ENCODE measurements at places on chromosomes 2 and 18.

GRCh38 chr2:75224636-75225094 is 25.3 kb upstream of the TACR1 start:
- DNase-seq: no peak

DNA sequence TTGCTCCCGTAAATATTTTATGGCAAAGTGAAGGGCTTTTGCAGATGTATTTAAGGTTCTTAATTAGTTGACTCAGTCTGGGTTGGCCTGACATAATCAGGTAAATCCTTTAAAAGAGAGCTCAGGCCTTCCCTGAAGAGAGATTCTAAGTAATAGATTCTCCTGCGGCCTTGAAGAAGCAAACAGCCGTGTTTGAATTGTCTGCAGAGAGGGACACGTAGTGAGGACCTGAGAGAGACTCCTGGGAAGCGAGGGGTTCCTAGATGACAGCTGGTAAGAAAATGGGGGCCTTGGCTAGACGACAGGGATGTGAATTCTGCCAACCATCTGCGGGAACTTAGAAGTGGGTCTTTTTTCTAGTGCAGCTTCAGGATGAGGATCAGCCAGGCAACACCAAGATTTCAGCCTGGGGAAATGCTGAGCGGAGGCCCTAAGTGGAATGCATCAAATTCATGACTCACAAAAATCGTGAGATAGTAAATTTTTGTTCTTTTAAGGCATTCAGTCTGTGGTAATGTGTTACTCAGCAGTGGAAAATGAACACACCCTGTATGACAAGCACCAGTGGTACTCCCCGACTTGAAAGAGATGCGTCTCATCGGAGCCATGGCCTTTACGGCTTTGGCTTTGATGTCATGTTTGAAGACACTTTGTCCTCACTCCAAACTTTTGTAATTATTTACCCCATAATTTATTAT is 62.1 kb upstream of the SMIM21 start:
- no peak for DNase-seq

DNA sequence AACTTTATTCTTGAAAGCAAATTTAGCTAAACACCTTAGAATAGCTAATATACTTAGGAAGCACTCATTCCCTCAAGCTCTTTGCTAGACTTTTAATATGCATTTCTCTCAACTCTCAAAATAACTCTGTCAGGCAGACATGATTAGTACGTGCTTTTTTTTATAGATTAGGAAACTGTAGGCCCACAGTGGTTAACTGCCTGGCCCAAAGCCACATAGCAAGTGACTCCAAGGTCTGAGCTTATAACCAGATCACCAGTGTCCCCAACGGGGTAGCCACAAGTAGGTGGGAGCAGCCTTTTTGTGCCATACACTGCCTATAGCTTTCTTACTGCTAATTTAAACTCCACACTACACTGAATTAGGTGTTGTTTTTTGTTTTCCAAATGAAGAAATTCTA is 576.8 kb downstream of the METTL4 start:
- DNase-seq: no peak

GRCh38 chr2:27627963-27628766 is 647 bp downstream of the CCDC121 start:
- peak; percentile 11 for DNase-seq

GRCh38 chr2:8693157-8693821 is 11.4 kb downstream of the ID2 start:
- peak; percentile 81 for DNase-seq

- no peak for DNase-seq
Observed at GRCh38 chr2:191268596-191268995, 23.4 kb downstream of the MYO1B start.

GRCh38 chr2:170770606-170771420 is 635 bp downstream of the ERICH2 start:
- DNase-seq: peak; percentile 96

DNA sequence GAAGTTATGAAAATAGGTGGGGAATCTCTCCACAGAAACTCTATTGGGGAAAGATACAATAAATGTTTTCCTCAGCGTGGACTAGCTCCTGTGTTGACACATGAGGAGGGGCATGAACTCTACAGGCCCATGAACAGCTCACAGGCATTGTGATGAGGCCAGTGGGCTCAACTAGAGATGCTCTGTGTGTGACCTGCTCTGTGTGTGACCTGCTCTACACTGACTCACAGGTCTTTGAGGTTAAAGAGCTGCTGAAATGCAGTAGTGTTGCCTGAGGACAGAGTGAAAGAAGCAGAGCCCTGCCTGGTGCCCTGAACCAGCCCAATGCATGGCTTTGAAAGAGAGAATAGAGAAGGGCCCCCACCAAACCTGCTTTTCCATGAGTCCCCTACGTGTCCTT is 117.6 kb downstream of the MCFD2 start:
- no peak for DNase-seq

DNA sequence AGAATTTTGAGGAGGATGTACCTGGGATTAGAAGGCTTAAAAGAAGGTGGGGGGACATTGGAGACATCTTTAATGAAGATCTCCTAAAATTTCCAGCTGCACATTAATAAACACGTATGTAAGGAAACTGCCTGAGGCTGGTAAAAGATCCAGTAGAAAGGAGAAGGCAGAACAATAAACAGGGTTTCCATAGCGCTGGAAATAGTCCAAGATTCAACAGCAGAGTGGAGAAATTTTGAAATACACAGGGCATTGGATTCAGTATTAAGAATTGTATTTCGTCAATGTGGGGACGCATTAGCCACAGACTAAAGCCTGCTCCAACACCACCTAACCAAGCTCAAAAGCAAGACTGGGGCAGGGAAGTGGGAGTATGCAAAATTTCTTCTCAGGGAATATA is 606.9 kb upstream of the NRXN1 start:
- DNase-seq: no peak

GRCh38 chr2:62459106-62459505 is 46.9 kb downstream of the TMEM17 start:
- DNase-seq: no peak

- DNase-seq: peak; percentile 60
Observed at GRCh38 chr2:9631878-9632700, 1.3 kb upstream of the YWHAQ start.

- DNase-seq: no peak
Observed at GRCh38 chr18:37965572-37965970, 400.0 kb upstream of the CELF4 start.

DNA sequence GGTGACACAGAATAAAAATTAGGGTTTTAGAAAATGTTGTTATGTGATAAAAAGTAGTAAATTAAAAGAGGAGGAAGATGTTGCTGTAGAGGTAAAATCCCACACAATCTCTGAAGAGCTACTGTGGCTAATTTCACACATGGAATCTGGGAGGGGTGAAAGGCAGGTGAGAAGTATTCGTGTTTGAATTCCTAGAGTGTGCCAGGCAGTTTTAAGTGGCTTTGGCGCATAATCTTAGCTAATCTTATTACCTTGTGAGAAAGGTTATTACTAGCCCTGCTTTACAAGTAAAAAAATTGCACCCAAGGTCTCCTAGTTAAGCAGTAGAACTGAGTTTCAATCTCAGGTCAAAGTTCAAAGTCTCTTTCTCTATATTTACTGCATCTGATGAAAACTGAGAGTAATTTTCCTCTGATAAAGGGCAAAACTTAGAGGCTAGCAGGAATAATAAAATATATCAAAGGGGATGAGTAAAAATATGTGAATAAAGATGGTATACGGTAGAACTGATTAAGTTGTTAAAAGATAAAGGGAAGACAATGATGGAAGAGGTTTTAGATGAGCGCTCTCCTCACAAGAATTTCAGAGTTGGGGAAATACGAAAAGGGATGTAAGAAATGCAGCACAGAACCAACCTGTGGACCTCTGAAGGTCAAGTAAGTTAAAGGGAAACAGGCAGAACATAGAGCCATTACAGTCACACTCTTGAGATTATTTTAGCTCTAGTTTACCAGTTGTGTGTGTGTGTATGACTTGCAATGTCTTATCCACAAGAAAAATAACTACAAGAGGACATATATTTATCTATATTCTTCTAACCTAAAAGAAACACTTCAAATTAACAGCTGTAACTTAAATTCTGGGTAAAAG is 34.8 kb downstream of the GAREM1 start:
- DNase-seq: no peak

GRCh38 chr2:23239374-23239773 is 145.6 kb upstream of the KLHL29 start:
- no peak for DNase-seq

- no peak for DNase-seq
Observed at GRCh38 chr2:178666458-178666857, 140.8 kb downstream of the TTN start.

DNA sequence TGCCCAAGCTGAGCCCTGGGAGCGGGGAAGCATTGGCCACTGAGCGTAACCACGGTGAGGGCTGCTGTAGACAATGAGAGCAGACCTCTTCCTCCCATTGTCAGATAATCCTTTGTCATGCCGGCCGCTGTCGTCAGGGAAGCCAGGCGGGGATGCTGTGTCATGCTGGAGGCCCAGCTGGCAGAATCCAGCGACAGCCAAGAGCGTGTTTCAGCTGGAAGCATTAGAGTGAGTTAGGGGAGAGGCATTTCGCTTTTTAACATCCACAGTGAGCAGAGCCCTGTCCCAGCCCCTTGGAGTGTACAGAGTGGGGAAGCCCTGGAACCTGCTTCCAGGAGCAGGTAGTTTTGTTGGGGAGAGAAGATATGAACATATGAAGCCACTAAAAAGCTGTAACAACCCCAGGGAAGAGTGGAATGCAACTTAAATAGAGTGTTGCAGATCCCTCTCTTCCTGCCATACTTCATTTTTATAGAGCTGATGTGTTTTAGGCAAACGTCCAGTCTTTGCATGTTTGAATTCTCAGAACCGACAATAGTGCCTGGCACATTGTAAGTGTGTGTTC is 7.0 kb downstream of the CTIF start:
- peak; percentile 62 for DNase-seq

- no peak for DNase-seq
Observed at GRCh38 chr2:133229974-133230373, 338.3 kb downstream of the NCKAP5 start.
